ENCODE measurements at places on chromosomes 4 and X.

DNA sequence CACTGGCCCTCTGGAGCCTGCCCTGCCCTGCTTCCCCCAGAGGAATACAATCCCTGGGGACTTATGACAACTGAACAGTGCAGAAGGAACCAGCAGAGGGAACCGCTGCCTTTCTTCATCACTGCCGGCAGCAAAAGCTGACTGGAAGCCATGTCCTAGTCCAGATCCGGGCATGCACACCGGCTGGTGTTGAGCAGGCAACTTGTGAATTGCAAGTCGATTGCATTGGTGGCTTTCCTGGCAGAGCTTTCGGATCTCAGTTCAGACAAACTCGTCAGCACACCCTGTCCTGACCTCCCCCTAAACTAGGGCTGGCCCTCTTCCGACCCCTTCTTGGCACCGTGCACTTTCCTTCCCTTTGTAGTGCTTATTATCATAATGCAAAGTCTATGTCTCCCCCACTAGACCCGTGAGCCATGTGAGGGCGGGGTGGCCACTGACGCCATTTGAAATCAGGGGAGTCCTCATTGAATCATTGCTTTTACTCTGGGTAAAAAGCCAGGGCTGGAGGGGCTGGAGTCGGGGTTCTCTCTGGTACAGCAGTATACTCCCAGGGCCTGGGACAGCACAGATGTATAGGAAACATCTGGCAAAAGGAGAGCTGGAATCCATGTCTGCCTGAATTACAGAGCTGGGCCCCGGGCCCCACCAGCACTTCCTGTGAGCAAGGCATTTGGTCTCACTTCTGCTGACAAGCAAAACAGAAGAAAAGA lies 1.8 kb downstream of the ARHGAP4 start:
- no peak for DNase-seq

DNA sequence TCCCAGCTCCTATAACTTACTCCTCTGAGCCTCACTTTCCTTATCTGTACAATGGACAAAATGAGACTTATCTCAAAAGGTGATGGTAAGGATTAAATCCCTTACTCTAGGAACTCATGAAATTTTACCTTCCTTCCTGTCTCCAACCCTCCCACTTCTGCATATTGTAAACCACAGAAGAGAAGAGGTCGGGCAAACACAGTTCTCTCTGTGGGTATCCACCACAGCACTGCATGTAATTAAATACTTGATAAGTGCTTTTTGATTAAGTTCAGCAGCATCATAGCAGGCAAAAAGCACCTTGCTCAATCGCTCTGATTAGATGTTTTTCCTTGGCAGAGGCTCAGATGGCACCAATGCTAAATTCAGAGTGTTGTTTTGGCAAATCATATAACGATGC lies 17.3 kb upstream of the TMEM192 start:
- DNase-seq, result no peak

DNA sequence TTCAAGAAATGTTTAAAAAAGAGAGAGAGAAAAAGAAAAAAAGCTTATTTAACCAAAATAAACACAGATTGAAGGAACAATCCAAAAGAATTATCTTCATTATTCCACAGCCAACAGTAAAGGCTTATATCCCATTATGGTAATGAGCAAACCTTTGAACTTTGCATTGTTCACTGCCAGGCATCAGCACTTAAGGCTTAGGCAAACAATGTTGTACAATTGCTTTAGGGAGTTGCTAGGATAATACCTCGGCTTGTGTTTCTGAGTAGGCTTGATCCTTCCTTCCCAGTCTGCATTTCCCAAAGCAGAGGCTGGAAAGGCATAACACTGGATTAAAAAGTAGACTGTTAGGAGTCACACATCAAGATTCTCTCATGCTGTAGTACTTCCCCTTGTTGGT lies 352.7 kb upstream of the IGFBP7 start:
- no peak for DNase-seq

- no peak for DNase-seq
These were observed 7.4 kb downstream of the MBNL3 start for GRCh38 chrX:132481449-132481848.

DNA sequence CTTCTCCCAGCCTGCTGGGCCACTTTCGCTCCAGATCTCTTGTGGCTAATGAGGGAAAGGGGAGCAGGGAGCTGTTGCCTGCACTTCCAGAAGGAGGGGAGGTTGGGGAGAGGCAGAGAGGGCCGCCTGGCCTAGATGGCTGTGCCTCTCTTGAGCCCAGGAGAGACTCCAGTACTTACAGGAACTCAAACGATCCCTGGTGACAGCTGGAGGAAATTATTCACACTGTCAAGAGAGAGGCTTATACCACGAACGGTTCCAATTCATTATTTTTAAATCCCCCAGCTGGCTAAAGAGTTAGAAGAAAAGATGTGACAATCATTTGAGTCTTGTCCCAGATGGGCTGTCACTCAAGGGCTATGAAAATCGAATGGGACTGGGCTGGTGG lies 96.1 kb downstream of the PHKA2 start:
- DNase-seq, result no peak

DNA sequence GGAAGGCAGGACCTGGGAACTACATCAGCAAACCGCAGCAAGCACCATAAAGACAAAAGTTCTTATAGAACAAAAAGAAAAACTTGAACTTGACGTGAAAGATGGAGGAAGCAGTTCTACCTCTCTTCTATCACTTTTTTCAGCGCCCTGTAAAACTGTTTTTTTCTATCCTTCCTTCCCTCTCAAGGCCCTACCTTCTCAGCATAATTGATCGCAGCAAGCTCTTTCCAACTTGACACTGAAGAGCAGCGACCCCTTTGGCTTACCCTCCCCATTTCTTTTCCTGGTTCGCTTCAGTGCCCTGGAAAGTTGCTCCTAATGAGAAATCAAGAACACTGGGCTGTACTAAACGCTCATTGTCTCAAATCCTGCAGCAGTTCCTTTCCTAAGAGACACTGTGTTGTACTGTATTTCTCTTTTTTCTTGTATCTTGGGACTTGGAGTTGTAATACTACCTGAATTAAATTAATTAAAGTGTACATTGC lies 150.6 kb upstream of the SLC4A4 start:
- no peak for DNase-seq

DNA sequence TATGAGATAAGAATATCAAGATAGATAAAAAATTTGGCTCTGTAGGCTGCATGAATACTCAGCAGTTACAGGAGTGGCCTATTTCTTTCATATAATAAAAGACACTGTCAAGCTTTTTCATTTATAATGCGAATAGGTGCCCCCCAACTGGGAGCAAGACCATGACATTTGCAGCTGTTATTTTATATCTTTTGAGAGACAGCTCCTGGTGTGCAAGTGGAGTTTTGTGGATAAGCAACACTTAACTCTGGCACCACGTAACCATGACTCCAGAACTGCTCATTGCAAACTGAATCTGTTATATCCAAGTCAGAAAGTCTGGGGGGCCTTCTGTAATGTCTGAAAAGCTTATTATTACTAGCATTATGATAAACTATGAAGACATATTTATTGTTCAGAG lies 1372.4 kb downstream of the C4orf33 start:
- no peak for DNase-seq

- DNase-seq, result no peak
These were observed 20.2 kb downstream of the SHOX start for GRCh38 chrX:650811-651210.

DNA sequence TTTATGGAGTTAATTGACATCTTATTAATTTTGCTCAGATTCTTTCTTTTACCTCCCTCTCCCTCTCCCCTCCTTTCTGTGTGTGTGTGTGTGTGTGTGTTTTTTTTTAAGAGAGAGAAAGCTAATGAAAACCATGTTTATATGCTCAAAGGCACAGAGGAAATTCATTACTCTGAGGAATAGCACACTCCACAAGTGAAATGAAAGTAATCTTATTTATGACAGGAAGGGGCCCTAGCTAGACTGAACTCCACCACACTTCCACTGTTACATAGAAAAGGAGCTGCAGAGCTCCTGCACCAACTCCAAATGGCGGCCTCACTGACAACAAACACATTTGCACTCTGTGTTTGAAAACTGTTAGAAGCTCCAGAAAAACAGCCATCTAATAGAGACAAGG lies 150.6 kb downstream of the RASL11B start:
- no peak for DNase-seq

DNA sequence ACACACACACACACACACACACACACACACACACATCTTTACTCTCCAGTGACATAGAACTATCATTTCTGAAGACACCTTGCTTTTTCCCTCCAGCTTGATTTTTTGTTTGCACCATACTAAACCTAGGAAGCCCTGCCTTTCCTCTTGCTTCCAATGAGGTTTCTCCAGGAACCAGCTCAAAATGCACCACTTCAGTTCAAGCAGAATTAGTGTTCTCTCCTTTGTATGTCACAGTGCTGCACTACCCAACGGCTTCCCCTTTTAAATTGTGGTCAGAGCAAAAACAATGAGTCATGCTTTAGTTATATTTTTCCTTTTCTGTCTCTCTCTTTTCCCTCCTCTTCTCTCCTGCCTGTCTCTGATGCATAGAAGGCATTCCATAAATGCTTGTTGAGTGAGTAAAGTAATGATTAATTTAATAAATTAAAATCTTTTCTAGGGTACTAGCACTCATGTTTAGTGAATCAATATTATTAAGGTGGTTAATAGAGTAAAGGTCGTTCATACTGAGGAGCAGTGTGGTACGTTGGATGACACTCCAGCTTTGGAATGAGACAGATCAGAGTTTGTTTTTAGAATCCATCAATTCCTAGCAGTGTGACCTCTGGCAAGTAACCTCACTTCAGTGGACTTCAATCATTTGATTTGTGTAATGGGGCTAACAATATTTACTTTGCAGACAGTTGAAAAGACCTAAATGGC lies 5.9 kb downstream of the RTL3 start:
- DNase-seq, result no peak

DNA sequence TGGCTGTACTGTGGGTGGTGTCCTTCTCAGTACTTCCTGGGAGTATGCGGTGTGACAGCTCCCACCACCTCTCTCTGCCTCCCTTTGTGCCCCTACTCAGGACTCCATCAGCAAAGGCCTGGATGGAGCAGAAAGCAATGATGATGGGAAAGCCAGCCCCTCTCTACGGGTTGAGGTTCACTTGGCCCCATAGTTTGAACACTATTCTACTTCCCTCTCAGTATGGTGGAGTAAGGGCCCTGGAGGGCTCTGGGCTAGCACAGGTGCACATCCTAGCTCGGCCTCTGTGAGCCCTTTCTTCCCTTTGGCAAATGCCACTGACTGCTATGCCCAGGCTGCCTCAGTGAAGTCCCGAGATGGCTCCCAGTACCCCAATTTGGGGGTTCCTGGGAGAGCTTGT lies 31.0 kb downstream of the PRPS1 start:
- DNase-seq, result no peak

GRCh38 chr4:3864742-3865721 lies 98.8 kb downstream of the ADRA2C start:
- no peak for DNase-seq

- DNase-seq, result no peak
These were observed 303.9 kb upstream of the GATB start for GRCh38 chr4:152064753-152065152.

DNA sequence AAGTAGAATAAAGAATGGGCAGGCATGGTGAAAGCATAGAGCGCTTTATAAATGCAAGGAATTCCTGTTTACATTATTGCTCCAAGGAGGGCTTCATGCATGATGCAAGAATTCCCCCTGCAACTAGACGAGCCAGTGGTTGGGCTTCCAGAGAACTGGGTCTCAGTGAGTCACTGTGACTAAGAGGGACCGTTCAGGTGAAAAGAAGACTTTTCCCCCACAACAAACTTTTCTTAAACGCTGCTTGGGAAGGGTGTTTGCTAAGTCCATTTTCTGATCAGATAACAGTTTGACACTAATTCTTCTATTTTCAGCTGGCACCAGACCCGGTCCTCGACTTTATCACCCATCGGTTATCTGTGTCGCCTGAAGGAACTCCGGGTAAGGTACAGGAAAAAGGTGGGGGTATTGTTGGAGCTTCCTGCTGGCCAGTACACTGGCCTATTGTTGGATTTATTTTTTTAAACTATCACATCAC lies 40.1 kb downstream of the LDB2 start:
- DNase-seq, result no peak

- DNase-seq, result no peak
These were observed 221.7 kb upstream of the DIPK2B start for GRCh38 chrX:45422216-45422925.

- no peak for DNase-seq
These were observed 250.8 kb downstream of the INPP4B start for GRCh38 chr4:142595222-142595871.
